ENCODE measurements at places on chromosomes 16 and 17.

DNA sequence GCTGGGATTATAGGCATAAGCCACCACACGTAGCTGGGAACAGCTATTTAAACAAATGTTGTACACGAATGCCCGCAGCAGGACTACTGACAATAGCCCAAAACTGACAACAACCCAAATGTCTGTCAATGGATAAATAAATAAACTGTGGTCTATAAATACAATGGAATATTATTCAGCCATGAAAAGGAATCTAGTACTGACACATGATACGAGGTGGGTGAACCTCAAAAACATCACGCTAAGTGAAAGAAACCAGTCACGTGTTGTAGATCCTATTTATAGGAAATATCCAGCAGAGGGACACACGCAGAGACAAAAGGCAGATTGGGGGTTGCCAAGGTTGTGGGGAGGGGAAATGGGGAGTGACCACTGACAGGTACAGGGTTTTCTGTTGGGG is 390.0 kb upstream of the TNRC6C start:
- DNase-seq: no peak

- DNase-seq: no peak
These were observed 33.9 kb downstream of the FZD2 start for GRCh38 chr17:44591206-44591605.

DNA sequence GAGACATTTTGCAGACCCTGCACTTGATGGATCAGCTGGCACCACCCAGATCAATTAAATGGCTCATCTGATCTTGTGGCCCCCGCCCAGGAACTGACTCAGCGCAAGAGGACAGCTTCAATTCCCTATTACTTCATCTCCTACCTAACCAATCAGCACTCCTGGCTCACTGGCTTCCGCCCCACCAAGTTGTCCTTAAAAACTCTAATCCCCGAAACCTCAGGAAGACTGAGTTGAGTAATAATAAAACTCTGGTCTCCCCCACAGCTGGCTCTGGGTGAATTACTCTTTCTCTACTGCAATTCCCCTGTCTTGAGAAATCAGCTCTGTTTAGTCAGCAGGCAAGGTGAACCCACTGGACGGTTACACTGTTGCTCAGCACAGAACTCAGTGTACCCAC is 23.6 kb downstream of the SPPL2C start:
- no peak for DNase-seq

- DNase-seq: no peak
These were observed 83.2 kb upstream of the BRD7 start for GRCh38 chr16:50451951-50452508.

GRCh38 chr17:44307387-44308186 is 814 bp upstream of the RUNDC3A start:
- DNase-seq: peak; percentile 75

DNA sequence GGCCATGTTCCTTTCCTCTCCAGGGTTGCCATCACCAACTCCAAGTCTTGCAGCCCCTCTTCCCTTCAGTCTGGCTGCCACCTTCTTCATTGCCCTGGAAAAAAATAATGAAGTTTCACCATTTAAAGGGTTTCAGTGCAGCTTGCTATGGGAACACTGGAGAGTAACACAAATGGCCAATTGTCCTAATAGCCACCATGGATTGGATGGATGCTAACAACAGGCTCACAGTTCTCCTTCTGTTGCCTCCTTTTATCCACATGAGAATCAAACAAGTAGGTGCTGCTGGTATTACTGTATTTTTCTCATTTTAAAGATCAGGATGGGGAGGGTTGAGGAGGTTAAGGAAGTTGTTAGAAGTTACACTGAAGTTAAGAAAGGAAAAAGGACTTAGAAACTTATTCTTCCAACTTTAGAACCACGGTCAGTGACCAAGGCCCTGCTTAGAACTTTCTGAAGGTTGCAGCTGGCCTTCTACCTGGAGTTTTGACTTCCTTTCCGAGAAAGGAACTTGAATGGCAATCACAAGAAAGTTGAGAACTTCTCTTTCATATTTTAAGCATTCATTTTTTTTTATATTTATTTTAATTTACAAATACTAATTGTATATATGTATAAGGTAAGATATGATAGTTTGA is 198.0 kb upstream of the MAF start:
- DNase-seq: no peak

- no peak for DNase-seq
These were observed 14.5 kb downstream of the KIF19 start for GRCh38 chr17:74340470-74341023.

- peak; percentile 68 for DNase-seq
These were observed at the start of gene HID1 for GRCh38 chr17:74972107-74972972. HID1 (minus strand) TSS chr17:74972759; CDS start chr17:74972656, 103 bp downstream.

DNA sequence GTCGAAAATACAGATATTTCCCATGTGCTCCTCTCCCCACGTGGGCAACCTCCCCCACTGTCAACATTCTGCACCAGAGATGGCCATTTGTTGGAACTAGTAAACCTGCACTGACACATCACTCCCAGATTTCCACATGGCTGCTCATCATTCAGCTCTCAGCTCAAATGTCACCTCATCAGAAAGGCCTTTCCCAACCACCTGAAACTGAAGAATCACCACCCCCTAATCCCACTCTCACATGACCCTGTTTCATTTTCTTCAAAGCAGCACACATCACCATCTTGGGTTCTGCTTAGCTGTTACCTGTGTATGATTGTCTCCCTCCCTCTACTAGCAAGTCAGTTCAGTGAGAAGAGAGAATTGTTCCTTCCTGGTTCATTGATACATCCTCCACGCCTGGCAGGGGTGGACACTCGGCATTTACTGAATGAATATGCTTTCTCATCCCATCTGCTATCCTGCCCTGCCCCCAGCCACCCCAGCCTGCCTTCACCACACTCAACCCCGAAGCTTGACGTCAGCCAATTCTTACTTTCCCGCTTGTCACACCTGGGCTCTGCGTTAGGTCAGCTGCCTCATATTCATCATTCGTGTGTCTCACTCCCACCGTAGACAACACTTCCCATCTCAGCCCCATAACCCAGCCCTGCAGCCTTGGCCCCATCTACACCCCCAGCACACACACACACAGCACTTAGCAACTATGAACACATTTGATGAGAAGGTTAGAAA is 1.5 kb downstream of the C17orf114 start:
- no peak for DNase-seq

DNA sequence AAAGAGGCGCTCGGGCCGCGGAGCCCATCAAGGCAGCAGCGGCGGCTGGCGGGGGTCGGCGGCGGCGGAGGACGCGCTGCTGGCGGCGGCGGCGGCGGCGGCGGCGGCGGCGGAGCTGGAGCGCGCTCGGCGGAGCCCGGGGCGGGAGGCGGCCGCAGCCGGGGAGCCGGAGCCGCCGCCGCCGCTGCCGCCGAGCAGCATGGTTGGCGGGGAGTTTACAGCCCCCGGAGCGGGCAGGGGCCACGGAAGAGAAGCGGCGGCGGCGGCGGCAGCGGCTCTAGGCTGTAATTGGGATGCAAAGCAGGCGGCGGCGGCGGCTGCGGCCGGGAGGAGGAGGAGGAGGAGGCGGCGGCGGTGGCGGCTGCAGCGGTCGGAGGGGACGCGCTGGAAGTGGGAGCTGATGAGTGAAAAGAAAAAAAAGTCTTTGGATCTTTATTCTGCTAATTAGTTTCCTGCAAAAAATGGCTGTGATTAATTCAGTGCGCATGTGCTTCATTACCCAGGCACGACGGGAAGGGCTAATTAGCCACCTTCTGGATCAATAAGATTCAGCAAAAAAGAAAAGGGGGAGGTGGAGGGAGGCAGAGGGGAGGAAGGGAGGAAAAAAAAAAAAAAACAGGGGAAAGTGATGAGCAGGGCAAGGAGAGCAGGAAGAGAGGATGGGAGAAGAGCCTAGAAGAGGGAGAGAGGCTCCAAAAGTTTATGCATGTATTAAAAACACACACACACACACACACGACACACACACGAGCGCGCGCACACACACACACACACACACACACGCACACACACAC is 10.9 kb upstream of the ZFHX3 start:
- DNase-seq: peak; percentile 55

GRCh38 chr16:57264950-57265371 is 19.5 kb downstream of the PLLP start:
- DNase-seq: no peak

GRCh38 chr17:57356153-57356718 is 99.9 kb downstream of the MSI2 start:
- DNase-seq: no peak

DNA sequence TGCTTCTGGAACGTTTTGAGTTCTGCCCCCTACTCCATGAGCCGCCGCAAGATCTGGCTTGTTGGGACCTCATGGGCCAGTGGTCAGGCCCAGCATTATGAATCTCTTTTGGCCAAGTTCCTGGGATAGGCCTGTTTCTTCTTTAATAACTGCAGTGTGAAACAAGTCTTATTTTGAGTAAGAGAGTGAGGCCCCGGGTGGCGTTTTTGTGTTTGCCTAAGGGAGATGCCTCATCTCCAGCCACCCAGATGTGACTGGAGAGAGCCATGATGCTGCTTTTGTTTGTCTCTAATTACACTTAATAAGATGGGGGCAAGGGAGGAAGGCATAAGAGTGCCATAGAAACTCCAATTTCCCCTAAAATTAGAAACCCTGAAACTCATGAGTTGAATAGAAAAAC is 39.8 kb downstream of the KSR1 start:
- no peak for DNase-seq

- no peak for DNase-seq
These were observed 95.8 kb downstream of the TBC1D16 start for GRCh38 chr17:79939755-79940458.

GRCh38 chr17:77763575-77763974 is 194.9 kb upstream of the TNRC6C start:
- no peak for DNase-seq

DNA sequence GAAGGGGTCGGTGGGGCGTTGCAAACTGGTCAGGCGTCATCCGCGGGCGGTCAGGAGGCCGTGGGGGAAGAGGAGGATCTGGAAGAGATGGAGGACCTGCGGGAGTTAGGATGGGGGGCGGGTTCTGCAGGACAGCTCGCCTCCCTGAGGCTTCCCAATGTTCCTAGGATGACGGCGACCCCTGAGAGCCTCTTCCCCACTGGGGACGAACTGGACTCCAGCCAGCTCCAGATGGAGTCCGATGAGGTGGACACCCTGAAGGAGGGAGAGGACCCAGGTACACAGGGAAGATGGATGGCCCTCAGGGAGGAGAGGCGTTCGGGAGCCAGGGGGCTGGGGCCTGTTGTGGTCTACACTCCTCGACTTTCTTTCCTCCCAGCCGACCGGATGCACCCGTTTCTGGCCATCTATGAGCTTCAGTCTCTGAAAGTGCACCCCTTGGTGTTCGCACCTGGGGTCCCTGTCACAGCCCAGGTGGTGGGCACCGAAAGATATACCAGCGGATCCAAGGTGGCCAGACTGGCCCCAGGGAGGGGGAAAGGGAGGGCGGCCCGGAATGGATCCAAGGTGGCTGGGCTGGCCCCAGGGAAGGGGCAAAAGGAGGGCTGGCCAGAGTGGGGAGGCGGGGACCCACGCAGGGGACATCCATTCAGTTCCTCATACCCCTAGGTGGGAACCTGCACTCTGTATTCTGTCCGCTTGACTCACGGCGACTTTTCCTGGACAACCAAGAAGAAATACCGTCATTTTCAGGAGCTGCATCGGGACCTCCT is 839 bp downstream of the PLD2 start:
- DNase-seq: no peak

Data from cerebellar cortex (tissue), 1 donor.